ENCODE measurements at places on chromosomes 1 and 21.

GRCh38 chr1:108557296-108557695 is 2.6 kb upstream of the EEIG2 start:
- no peak for DNase-seq

DNA sequence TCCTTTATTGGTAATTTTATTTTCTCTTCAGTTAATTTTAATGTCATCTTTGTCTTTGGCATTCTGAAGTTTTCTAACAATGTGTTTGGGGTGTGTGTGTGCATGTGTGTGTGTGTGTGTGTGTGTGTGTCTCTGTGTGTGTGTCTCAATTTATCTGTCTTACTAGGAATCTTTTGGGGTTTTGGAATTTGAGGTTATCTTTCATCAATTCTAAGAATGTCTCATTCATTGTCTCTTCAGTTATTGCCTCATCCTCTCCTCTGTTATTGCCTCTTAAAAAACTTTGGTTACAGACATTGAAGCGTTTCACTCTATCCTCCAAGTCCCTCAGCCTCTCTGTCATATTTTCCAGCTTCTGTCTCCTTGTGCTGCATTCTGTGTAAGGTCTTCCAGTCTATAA is 18.1 kb upstream of the SAMD13 start:
- DNase-seq, result no peak

DNA sequence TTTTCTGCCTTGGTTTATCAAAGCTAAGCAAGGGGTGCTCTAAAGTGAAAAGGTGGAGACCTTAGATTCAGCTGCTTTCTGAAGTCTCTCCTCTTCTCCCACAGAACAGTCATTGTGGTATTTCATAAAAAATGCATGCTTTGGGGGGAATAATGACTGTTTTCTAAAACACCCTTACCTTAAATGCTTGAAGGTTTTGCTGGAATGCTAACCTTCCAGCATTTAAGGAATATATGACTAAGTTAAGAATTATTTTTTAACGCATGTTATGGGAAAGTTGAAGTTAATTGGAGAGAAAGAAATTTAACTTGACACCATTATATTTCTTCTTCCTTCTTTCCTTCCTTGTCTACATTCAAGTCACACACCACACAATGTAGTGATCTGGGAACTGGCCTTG is 162.5 kb downstream of the ROR1 start:
- DNase-seq, result no peak

- DNase-seq, result no peak
Measured at GRCh38 chr1:175204330-175204729, 11.8 kb upstream of the KIAA0040 start.

- no peak for DNase-seq
Measured at GRCh38 chr1:243827206-243827605, 22.8 kb downstream of the AKT3 start.

DNA sequence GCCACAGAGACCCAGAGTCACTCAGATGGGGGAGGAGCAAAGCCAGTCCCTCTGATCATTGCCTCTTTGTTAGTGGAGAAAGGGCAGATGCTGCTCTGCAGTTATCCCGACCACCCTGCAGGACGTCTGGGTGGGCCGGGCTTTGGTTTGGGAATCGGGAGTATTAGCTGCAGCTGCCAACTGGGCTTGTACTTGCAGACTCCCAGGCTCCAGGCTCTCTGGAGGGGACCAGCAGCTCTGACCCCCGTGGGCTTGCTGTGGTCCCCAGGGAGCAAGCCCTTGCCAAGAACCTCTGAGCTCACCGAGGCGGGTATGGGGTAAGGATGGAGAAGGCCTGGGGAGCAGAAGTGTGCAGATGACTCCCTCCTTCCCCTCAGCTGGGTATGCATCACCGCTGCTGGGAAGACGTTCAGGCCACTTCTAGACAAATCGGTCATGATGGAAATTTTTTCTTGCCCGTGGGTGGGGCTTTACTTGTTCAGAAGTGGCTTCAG is 21.6 kb downstream of the MAPKAPK2 start:
- no peak for DNase-seq

GRCh38 chr1:162631546-162632191 is 595 bp upstream of the DDR2 start:
- no peak for DNase-seq

GRCh38 chr21:36587388-36587787 is 107.5 kb upstream of the CLDN14 start:
- DNase-seq, result no peak

DNA sequence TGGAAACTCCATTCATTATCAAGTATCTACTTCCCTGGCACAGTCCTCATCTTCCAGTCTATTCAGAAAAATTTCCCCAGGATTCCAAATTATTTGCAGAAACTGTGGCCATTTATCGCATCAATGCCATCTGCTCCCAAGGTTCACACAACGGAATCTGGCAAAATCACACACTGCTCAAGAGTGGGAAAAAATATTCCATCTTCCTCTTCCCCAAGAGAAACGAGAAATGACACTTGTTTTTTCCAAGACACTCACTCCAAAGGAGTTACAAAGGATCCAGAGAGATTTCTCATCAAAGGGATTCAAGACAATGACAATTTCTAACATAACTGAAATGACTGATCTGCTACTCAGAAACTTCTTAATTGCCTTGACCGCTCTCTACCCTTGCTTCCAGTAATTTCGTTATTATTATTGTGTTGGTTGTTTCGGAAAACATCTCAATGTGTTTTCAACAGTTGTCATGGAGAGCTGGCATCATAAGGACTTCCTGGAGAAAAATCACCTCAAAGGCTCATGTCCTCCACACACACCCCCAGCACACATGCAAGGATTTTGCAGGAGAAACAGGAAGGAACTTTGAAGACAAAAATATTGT is 128.0 kb downstream of the PSMG1 start:
- no peak for DNase-seq

- no peak for DNase-seq
Measured at GRCh38 chr21:14687268-14687625, 141.1 kb upstream of the SAMSN1 start.

GRCh38 chr1:23354245-23354644 is 10.2 kb upstream of the HNRNPR start:
- no peak for DNase-seq

DNA sequence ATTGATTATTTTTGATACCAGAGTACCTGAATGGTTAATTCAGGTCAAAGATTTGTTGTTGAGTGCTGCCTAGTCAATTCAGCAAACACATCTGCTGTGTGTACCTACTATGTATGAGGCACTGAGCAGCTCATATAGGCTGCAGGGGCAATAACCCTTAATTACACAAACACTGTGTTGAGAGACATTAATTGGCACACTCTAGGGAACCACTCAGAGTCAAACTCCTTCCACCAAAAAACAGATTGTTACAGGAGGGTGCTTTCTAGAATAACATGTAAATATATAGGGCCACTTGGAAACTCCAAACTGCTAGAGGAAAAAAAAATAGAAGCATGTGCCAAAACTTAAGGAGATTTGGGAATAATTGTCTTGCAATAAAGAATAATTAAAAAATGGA is 31.3 kb downstream of the UBE2U start:
- no peak for DNase-seq

DNA sequence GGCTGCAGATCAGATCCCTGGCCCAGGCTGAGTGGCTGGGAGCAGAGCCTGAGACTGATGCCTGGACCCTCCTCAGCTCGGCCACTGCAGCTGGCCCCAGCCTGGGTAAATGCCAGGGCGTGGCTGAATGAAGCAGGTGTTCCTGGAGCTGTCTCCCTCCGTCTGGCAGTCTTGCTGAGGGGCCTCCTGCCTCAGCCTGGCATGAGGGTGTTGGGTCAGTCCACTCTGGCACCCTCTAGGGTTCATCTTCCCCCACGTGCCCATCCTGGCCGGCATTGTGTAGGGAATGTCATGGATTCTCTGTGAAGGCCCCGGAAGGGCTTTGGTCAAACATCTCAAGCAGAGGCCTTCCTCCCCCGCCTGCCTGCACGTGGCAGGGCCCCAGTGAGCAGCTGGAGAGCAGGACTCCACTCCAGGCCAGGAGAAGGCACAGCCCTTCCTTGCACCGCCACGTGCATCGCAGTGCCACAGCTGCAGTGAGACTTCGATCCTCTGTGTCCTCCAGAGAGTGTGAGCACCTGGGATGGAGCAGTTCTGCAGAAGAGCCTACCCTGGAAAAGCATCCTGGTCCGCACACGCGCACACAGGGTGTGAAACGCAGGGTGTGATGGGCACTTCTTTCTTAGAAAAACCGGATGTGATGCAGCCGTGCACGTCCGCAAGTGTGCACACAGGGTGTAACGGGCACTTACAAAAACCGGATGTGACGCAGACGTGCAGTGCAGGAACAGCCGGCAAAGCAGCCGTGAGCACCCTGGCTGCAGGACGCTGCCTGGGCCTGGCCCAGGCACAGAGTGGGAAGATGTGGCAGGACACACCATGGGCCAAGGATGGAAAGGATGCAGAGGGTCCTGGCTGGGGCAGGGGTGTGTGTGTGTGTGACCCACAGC is 4.6 kb upstream of the KRTAP10-4 start:
- DNase-seq, result no peak
